LoVo (cell line): ENCODE measurements at places on chromosomes 11 and 22.

DNA sequence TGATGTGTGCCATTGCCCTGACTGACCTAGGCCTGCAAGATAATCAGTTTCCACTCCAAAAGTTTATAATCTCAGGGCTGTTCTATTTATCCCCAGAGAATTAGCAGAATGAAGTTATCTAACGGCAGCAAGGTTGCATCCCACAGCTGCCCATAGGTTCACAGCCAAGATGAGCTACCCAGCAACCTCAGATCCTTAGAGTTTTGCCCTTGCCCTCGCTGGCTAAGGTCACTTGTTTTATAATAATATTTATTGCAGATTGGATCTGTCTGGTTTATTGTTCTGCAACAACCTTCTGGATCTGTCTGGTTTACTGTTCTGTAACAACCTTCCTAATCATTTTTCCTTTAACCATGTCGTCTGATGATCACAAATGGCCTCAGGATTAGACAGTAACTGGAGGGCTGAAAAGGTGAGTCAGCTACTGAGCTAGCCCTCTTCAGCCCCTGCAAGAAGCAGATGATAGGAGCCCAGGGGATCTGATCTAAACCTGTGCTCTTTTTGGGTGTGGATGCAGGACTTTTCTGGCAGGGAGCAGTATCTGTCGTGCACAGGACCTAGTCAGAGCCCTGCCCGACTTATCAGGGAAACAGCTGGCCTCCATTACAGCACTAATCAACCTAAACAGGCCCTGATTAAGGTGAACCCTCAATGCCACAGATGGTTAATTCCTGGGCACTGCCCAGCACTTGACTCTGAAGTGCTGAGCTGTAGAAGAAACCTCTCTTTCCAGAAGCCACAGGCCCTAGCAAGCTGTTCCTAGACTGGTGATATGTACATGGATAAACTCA is 642.9 kb upstream of the KIRREL3 start:
- no peak for DNase-seq

DNA sequence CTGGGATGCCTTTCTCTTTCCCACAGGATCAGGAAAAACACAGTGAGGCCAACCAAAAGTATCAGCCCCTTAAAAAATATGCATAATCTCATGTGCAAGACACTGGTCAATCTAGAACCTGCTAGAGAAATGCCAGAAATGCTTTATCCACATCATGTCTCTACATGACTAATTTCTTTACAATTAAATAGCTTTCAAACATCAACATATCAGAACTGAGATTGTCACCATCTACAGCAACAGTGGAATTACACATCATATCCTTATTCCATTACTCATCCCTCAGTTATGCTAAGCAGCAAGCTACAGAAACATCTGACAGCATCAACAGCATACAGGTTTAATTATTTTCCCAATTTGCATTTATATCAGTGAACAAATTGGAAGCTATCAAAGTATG is 78.8 kb downstream of the DDIAS start:
- no peak for DNase-seq

GRCh38 chr11:114228435-114229411 is 67.5 kb upstream of the NNMT start:
- no peak for DNase-seq

DNA sequence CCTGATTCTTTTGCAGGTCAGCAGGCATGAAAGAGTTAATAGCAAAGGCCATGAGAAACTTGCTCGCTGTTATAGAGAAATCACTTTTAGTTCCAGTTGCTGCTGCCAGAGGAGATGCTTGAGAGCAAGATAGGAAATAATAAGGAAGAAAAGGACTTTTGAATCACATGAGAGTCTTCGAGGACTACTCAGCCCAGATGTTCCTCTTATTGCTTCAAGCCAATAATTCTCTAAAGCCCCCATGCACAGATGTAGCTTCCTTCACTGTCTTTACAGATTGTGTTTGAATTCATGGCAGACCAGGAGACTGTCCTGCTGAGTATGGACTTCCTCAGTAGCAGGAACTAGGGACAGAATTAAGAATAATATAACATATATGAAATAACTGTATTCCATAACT is 50.1 kb upstream of the OLFML1 start:
- no peak for DNase-seq

DNA sequence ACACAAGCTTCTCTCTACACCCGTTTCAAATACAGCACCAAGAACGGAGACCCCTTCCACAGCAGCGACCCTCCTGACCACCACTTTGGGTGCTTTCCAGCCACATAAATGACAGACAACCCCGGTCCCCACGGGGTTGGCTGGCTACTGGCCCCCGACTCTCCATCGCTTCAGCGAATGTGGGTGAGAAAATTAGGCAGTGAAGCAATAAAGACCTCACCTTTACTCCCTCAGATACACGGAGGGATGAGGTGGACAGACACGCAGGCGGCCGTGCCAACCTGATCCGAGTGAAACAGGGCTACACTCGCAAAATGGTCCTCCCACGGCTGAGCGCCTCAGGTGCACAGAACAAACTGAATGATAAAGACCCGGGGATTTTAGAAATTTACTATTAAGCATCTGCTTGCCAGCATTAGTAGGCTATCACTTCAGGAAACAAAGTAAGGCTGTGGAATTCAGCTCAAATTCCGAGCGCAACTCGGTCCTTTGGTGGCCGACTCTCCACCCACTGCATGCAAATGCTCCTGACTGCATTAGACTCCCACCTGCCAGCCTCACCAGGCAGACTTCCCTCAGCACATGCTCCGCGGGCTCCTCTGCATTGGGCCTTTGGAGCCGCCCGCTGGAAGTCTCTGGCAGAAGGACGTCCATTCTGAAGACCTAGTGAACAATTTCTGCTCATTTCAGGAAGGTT is 12.8 kb upstream of the EFCAB6 start:
- no peak for DNase-seq

DNA sequence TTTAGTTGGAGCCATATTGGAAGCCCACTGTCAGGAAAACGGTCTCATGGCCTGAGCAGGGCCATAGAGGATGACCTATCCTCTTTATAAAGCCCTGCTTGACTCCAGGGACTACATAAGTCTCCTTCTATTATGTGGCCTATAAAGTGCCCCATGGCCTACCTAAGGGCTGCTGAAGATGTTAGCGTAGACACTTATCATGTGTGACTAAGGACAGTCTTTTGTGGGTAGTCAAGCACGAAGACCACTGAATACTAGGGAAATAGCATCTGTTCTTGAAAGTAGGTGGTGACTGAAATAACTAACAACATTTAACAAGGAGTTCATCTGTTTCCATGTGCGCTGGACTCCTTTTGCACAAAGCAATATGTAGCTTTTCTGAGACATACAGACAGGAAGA is 117.1 kb downstream of the SWAP70 start:
- no peak for DNase-seq

GRCh38 chr11:2702771-2703362 is 3.1 kb upstream of the KCNQ1OT1 start:
- DNase-seq = no peak

DNA sequence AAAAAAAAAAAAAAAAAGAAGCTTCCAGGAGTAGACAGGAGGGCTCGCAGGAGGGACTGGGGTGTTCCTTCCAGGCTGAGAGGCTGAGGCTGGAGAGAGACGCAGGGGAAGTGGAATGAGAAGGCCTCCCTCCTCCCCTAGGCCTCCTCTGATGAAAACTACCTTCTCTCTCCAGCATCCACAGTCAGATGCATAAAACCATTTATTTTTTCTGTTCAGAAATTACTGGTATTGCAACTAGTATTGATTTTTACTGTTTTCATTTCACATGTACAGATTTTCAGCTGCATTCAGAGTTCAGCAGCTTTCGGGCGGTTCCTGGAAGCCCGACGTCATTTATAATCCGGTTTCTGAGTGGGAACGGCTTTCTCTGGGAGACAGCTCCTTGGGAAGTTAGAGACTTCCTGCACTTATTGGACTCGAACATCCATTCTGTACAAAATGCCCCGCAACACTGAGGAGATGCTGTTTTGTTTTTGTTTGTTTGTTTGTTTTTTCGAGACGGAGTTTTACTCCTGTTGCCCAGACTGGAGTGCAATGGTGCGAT is 6.9 kb upstream of the NFAM1 start:
- DNase-seq = no peak

DNA sequence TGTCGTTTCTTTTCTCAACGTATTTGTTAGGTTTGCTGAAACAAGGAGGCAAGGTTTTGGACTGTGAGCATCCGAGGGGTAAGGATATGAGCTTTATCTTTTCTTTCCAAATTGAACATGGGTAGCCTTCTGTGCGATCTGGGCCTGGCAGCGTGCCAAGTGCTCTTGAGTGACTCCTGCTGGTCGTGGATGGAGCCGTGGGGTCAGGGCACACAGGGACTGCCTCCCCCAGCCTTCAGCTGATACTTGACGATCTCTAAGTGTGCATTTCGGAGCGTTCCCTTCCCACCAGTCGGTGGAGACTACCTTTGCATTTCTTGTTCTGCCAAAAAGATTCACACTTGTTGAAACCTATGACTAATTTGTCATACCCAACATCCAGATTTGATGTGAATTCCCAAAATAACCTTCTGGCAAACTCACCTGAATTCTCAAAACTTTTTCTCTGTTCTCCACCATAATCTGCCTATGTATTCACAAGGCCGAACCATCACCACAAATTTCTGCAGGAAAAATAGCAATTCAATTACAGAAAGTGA is 40.1 kb upstream of the CLMP start:
- no peak for DNase-seq

- no peak for DNase-seq
These were observed 11.0 kb downstream of the GATD1 start for GRCh38 chr11:766106-766935.

DNA sequence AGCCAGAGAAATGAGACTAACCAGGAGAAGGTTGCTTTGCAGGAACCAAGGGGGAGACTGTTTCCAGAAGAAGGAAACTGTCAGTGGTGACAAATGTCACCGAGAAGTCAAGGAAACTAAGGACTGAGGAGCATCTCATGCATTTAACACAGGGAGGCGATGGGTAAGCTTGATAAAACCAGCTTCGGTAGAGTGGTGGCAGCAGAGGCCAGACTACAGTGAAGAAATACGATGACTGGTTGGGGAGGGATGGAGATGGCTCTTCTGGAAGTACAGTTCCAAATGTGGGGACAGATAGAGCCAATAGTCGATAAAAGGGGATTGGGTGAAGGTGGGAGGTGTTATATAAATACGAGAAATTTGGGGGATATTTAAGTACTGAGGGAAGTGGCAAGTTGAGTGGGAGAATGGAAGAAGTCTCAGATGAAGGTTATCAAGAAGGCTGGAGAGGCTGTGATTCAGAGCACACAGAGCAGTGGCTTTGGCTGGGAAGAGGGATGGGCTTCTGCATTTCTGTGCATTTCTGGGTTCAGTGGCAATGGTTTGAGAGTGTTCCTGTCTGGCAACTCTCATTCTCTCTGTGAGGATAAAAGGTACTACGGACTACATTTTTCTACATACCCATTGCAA is 29.2 kb downstream of the SC5D start:
- DNase-seq = no peak

GRCh38 chr11:76653012-76653673 is 17.4 kb downstream of the LRRC32 start:
- DNase-seq = no peak

GRCh38 chr22:36757668-36758211 is 18.2 kb downstream of the IFT27 start:
- peak; percentile 54 for DNase-seq

DNA sequence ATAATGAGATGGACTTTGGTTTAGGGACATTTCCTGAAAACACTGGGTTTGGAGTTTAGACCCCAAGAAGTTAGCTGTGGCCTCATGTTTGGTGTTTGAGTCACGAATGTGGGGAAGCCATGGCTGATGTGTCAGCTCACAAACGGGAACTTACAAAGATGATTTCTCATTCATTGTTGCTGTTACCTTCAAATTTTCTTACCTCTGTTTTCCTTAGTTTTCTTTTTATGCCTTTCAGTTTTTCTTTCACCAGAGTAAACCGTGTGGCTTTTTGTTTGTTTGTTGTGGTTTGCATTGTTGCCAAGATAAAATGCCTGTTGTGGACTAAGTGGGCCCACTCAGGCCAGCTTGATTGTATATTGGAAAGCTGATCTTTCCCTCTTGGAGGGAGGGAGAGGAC is 89.1 kb downstream of the SWAP70 start:
- peak; percentile 42 for DNase-seq

DNA sequence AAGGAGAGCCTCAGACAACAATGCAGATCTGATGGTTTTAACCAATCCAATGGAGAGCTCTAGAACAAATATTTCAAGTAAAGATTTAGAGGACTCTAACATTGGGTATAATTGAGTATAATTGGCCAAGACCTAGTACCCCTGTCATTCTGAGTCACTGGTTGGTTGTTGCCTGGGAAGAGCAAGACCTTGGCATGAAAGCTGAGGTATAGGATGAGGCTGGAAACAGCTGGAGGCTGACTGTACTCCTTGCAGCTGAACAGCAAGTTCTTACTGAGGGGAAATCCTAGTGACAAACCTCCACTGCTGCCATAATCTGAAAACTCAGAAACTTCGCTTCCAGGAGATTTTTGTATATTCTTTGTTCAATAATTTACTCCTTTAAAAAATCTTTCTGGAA is 54.3 kb upstream of the MUC15 start:
- no peak for DNase-seq

GRCh38 chr22:17808693-17809403 is 34.6 kb upstream of the BID start:
- DNase-seq = no peak

DNA sequence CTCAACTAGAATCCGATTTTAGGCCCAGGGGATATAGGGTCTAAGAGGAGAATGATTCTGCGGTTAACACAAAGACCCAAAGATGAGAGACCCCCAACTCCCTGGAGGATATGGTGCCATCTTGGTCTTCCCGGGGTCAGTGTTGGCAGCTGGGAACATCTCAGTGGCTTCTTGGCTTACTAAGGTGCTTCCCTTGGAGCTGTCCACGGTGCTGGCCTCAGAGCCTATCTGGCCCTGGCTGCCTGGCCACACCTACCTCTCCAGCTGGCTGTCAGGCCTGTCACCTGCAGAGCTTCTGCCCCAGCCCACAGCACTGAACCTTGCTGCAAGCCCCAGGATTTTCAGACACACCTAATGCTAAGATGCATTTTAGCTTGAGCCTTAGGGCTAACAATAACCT is 70.7 kb upstream of the THY1 start:
- DNase-seq = peak; percentile 46

DNA sequence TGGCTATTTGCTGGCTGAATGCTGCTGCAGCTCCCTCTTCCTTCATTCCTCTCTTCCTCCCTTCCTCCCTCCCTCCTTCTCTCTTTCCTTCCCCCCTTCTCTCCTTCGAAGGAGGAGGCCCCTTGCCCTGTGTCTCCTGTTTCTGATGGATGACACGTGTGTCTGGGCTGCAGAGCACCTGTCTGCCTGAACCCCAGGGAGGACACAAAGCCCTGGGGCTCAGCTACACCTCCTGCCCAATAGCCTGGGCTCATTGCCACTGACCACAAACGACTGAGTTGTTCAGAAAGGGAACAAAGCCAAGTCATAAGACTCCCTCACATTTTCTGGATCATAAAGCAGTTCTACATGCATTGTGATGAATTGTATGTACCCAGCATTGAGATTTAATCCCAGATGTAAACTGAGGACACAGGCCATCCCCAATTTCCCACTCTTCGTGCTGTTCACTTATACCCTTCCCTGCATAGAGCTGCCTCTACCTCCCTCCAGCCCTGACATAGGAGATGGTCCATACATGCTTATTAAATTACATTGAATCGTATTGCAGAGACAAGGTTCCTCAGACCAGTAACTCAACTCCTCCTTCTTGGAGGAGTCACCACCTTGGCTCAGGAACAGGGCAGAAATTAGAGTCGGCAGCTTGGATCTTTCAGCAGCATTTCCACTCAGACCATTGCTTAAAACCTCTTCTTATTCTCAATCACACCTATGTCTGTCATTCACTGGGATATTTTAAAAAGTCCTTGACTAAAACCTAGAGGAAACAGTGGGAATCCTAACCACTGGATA is 1.2 kb downstream of the CSRP3 start:
- peak; percentile 58 for DNase-seq

- DNase-seq = no peak
These were observed 11.9 kb downstream of the KCNJ4 start for GRCh38 chr22:38442967-38443627.

- no peak for DNase-seq
These were observed 44.1 kb upstream of the RAB1B start for GRCh38 chr11:66224226-66224855.
